GM06990 (cell line): ENCODE measurements at places on chromosomes 4 and X.
A peak's percentile ranks its signal among the peaks of the same experiment; 100 is the strongest.

- no peak for DNase-seq
These were observed 120.5 kb upstream of the FAT1 start for GRCh38 chr4:186844059-186844681.

DNA sequence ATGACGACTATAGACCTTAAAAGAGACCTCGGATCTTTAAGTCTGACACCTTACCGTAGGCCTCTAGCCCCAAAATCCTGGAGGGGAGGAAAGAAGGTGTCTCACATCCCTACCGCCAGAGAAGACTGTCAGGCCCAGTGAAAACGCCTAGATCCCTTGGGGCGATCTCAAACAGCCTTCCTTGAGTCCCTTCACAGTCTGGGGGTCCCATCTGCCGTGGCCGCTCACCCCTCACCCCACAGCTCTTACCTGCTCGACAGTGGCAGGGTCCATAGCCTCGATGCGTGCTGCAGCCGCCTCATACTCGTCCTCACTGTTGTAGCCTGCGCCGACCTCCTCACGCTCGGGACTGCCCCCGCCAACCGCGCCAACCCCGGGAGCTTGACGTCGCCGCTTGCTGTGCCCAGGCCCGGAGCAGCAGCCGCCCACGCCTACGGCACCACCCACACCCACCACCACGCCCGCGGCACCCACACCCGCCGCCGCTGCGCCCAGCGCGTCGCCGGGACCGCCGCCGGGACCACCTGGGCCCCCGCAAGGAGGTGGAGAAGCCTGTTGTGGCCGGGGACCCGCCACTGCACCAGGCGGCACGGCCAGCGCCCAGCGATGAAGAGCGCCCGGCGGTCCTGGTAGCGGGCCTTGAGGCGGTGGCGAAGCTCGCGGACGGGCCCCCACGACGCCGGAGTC is 536 bp downstream of the OTUD5 start:
- DNase-seq = peak; percentile 54

DNA sequence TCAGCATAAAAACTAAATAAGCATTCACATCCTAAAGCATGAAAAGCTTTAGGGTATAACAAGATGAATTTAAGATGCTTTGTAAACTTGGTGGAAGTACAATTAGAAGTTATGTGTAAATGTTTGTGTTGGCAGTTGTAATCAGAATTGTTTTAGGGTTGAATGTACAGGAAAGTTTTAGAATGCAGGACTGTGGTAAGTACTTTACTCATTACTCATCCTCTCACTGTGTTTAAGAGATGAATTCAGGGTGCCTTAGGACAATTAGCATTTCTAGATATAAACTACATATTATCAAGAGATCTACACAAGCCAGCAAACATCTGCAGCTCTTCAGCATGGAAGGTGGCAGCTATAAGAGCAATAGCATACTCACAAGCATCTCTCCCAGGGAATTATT is 77.5 kb upstream of the ELOVL6 start:
- no peak for DNase-seq

GRCh38 chrX:155819966-155820491 is 61.1 kb upstream of the VAMP7 start:
- peak; percentile 1 for DNase-seq

- DNase-seq = no peak
These were observed 47.1 kb upstream of the PPP2R3B start for GRCh38 chrX:433771-434170.

DNA sequence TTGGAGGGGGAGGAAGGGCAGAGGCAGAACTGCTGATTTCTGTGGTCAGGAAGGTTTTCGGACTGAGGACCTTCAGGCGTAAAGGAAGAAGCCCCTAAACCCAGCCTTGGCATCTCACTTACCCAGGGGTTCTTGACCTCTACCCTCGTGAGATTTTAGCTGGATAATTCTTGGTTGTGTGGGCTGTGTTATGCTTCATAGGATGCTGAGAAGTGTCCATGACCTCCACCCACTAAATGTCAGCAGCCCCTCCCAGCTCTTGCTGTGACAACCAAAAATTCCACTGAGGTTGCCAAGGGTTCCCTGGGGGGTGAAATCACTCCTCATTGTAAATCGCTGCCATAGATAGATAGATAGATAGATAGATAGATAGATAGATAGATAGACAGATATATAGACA is 5.8 kb upstream of the CRLF2 start:
- no peak for DNase-seq

DNA sequence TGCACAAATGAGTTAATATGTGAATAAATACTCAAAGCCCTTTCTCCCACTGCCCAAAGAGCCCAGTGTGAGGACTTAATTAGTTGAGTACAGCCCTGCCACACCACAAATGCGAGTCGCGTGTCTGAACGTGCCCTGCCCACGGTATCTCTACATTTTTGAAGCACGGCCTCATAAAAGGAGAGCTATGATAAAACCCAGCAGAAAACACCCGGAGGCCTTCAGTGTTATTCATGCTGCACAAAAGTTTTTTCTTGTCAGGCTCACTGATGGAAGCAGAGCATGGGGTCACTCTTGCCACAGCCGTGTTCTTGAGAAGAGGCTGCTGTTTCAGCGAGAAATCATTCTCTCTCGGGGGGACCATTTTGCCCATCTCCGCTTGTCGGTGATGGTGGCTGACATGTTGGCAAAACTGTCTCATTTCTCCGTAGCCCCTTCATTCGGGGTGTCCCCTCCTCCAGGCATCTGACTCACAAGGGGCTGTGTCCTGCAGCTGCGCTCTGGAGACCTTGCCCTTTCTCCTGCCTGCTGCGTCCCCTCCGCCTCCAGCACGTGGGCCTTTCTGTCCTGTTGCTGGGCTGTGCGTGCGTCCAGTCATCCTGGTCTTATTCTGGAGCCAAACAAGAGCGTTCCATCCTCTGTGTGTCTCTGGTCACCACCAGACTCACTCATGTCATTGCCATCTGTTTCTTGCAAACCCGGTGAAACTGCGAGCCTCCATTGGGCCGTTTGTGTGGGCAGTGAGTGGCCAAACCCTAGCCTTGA is 88.8 kb downstream of the SORCS2 start:
- no peak for DNase-seq

DNA sequence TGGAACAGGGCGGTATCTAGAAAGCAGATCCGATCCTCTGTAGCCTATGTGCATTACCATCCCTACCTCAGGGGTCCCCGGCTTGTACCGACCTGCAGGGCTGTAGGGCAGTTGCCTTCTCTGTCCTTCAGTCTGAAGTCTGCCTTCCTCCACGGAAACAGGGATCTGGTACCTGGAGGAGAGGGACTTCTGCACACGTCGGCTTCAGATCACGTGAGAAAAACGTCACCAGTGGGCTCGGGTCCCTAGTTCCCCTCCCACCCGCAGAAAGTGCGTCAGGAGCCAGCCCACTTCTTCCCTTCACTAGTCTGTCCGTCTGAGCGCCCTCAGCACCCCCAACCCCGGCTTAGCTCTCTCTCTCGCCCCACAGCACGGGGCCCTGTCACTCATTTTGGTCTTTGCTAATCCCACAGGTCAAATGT is at the start of gene TCEAL5:
Gene TCEAL5, minus strand, starts transcription at position 170 of the 422 bp plus-strand sequence. CDS start 2,187 bp downstream, outside the sequence.
- DNase-seq = no peak

DNA sequence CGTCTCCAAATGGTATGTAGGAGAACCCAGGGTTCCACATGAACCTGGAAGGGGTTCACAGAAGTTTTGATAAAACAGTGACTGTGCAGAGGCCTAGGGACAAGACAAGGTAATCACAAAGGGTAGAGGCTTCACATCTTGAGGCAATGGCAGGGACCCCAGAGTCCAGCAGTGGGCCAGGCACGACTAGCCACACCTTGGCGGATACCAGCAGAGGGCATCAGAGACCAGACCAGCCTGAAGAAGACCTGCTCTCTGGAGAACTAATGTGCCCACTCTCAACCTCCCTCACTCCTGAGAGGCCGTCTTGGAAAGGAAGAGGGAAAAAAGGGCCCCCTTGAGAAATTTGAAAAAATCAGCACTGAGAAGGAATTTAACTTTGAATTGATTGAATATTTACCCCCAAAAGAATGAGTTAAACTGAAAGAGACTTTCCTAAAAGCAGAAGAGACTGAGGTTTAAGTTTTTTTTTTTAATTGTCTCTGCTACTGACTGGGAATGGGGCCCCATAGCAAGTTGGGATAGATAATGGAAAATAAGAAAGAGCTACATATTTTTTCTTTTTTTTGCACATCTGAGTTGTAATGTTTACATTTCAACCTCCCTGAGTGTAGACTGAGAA is 243.8 kb upstream of the JADE1 start:
- DNase-seq = no peak

- no peak for DNase-seq
These were observed 234.0 kb upstream of the SLIT2 start for GRCh38 chr4:20017777-20018115.

GRCh38 chrX:117843749-117844148 is 272.9 kb downstream of the KLHL13 start:
- no peak for DNase-seq

- no peak for DNase-seq
These were observed 53.3 kb upstream of the SLC10A4 start for GRCh38 chr4:48429709-48430474.

GRCh38 chr4:42329421-42329820 is 67.9 kb upstream of the SHISA3 start:
- no peak for DNase-seq

- no peak for DNase-seq
These were observed 793 bp downstream of the TSPAN7 start for GRCh38 chrX:38561951-38562719.

- no peak for DNase-seq
These were observed 35.9 kb upstream of the PTPN13 start for GRCh38 chr4:86558258-86558657.

DNA sequence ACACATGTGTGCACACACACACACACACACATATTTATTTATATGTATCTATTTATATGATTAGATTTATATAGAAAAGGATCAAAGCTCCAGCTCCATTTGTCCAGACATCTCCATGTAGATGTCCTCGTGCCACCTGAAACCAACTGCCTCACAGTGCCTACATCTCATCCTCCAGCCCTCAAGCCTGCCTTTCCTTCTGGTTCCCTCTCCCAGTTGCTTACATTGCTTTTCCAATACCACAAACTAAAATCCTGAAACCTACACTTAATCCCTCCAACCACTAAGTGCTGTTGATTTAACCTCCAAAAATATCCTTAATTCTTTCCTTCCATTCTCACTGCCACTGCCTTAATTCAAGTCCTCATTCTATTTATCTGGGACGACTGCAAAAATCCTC is 51.4 kb downstream of the STBD1 start:
- DNase-seq = no peak

GRCh38 chr4:125353131-125353530 is 38.4 kb downstream of the FAT4 start:
- no peak for DNase-seq

DNA sequence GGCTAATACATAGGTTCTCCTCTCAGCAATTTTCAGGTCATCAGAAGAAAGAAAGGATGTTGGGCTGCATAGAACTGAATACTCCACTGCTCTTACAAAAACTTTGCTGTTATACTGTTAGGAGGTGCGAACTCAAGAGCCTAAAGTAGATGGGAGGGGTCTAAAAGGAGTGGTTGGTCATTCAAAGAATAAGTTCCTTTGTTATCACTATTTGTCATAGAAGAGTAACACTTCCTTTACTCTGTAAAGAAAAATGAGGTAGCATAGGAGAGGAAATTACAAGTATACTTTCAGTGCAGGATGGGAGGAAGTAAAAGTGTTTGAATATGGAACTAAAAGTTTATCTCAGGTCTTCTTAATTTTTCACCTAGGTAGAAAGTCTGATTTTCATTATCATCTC is 61.5 kb downstream of the CCNI start:
- DNase-seq = no peak

DNA sequence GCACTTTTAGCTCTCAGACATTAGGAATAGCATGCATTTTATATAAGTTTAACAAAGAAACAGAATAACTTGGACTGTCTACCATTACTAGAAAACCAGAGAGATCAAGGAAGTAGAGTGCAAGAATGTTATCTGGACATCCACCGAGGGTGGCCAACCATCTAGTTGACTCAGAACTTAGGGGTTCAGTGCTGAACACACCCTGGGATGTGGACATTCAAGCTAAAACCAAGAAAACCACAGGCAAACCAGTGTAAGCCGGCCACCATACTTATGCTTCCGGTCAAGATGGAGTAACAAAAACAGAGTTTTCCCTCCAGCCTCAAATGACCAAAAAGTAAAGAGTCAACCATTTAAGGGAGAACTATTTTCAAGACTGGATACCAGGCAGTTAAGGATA is 181.4 kb upstream of the MXRA5 start:
- DNase-seq = no peak

- DNase-seq = no peak
These were observed 47.3 kb downstream of the SETD7 start for GRCh38 chr4:139508581-139509237.

DNA sequence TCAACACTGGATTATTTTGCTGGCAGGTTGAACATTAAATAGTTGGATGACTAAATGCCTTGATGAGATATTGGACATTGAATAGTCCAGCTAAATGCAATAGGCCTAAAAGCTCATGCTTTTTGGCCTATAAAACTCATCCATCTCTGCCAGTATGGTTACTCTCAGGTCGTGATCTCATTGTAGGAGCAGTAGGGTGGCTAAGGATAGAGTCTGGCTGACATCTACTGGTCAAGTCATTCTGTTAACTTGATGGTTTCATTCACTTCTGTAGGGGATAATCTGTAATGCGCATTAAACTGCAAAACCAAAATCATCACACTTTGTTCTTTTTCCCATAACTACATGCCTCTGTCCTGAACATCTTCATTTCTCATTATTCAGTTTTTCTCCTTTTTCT is 227.0 kb downstream of the DKK2 start:
- DNase-seq = no peak

- no peak for DNase-seq
These were observed 404.9 kb downstream of the PCDH7 start for GRCh38 chr4:31125061-31125460.

- DNase-seq = no peak
These were observed 61.5 kb downstream of the SNX25 start for GRCh38 chr4:185270885-185271284.

DNA sequence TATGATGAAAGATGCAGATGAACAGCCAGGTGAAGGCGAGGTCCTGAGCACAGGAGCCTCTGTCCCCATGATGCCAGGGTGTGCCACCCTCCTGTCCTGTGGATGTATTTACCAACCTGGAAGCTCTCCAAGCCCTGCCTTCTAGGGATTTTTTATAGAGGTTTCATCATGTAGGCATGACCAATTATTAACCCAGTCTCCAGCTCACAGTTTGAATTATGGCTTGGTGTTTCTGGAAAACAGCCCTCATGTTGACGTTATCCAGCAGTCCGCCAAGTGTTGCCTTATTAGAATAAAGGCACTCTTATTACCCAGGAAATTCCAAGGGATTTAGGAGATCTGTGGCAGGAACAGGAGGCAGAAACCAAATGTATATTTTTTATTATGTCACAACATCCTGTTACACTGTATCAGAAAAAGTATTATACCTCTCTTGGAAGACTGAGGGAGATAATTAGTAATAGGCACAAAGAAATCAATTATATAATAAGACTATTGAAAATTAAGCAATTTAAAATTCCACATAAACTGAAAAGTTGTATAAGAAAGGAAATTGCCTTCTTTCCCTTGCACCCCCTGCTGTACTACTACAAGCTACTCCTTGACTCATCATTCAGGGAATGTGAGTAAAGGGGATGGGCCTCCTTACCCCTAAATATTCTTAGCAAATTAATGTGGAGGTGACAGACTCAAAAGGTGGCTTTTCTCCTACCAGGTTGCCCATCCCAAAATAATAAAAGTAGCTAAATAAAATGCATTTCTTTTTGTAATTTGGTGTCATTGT is 129.6 kb downstream of the ZNF330 start:
- no peak for DNase-seq
